Activated CD4-positive, CD25-positive, alpha-beta regulatory T cell (primary cell): ENCODE measurements at places on chromosomes 1 and 21.

- no peak for DNase-seq
Observed at GRCh38 chr1:24963943-24964693, 34.0 kb upstream of the RUNX3 start.

DNA sequence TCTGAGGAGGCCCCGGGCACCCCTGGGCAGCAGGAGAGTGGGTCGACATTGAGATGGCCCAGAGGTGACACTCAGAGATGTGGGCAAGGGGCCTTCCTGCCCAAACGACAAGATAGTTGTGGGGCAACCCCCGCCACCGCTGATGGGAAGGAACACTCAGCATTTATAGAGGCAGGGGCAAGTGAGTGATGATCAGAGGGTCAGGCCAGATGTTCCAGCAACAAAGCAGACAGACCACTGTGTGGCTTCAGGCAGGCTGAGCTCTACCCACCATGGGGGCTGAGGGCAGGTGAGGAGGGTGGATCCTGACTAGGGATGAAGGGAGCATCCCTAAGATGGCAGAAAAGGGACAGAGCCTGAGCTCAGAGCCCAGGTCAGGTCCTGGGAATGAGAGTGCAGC is 362.7 kb downstream of the PTPRU start:
- DNase-seq: no peak

- no peak for DNase-seq
Observed at GRCh38 chr1:156373546-156373945, 4.5 kb downstream of the RHBG start.

DNA sequence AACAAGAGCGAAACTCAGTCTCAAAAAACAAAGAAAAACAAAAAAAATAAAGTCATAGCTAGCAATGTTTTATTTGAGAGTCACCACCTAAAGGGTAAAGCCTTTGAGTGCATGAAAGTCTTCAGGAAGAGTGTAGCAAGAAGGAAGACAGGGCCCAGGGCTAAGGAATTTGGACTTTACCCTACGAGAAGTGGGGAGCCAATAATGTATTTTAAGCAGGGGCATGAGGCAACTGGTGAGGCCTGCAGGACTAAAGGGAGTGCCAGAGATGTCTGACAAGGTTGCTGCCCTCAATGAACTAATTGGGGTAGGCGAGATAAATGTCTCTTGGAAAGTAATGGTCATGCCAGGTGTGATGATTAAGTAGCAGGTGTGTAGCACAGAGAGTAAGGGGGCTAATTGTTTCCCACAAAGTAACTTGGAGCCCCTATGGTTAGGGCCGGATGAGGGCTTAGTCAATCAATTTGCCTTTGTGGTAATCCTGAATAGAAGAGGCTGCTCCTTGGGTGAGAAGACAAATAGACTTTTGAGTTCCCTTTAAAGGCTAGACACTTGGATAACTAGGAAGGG is 31.6 kb upstream of the CACNA1E start:
- DNase-seq: no peak

DNA sequence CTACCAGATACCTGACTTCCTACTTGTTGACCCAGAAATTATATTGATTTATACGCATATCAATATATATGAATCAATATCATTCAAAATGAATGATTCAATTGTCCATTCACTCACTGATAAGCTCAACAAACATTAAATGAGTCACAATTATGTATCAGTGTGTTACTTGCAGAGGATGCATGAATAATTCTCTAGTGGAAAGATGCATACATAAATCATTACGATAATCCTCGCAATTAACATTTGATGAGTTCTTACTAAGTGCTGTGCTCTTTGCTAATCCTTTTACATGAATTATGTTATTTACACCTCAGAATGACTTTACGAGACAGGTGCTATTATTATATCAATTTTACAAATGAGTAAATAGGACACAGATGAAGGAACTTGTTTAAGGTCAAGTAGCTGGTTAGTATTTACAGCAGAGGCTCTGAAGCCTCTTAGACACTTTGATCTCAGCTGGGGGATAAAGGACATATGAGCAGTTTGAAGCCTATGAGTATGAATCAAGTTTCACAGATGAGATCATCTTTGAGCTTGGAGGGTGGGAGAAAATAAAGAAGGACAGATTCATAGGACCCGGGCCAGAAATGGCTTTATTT is 112.8 kb upstream of the ADAMTS5 start:
- no peak for DNase-seq

- no peak for DNase-seq
Observed at GRCh38 chr1:96968983-96969382, 247.4 kb downstream of the PTBP2 start.

DNA sequence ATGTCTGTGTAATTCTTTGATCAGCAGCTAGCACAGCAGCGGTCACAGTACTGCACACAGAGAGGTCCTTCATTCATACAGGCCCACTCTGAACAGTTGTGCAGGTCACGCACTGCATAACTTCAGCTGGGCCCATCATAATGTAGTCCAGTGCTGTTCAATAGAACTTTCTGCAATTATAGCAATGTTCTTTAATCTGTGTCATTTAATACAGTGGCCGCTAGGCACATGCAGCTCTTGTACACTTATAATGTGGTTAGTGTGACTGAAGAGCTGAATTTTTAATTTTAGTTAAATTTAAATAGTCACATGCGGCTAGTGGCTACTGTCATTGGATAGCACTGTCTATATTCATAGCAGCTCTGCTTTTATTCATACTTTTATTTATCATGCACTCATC is 48.7 kb upstream of the NFASC start:
- DNase-seq: no peak

GRCh38 chr1:232704694-232705680 is 75.1 kb upstream of the SIPA1L2 start:
- no peak for DNase-seq

DNA sequence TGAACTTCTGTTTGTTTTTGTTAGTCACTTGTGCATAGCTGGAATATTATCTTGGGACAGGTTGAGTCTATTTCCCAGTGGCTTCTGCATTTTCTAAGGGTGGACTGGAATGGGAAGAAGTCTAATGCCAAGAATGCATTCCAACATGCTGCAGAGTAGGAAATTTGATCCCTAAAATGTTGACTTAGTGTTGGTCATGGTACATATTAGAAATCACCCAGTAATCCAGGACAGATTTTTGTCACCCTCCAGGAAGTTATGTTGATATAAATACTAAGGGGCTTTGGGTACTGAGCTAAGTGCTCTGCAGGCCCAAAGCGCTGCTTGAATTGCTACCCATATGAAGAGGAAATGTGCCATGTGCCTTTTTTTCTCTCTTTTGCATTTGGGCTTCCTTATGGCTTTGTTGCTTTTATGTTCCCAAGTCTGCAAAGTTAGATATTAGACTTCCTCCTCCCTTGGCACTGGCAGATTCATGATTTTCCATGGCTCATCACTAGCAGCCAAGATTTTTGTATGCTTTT is 10.0 kb downstream of the ARID1A start:
- DNase-seq: no peak

GRCh38 chr1:87219141-87219540 is 109.5 kb upstream of the LMO4 start:
- DNase-seq: no peak

- no peak for DNase-seq
Observed at GRCh38 chr1:232684371-232685105, 54.6 kb upstream of the SIPA1L2 start.

DNA sequence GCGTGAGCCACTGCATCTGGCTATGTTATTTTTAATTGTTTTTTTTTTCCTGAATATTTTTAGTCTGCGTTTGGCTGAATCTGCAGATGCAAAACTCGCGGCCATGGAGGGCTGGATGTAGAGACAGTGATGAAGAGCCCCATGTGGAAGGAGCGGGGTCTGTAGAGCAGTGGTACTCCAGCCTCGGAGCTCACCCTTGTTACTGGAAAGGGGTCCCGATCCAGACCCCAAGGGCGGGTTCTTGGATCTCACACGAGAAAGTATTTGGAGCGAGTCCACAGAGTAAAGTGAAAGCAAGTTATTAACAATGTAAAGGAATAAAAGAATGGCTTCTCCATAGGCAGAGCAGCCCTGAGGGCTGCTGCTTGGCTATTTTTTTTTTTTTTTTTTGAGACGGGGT is 2.7 kb downstream of the TRPM2 start:
- no peak for DNase-seq

GRCh38 chr1:61740751-61741700 is 1.3 kb upstream of the PATJ start:
- DNase-seq: no peak

DNA sequence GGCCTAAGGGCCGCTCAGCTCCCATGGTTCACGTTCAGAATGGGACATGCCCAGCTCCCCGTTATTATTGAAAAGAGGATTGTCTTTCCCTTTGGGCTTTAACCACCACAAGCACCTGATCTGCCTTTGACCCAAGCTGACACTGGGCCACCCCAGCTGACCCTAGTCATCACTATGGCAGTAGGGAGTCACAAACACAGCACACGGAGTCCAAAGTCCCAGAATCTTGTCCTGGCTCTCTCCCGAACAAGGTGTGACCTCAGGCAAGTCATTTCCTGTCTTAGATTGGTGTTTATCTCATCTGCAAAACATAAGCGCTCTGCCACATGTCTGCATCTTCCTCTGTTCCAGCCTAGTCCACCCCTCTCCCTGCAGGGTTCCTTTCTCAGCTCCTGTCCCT is 31.5 kb downstream of the IGFN1 start:
- DNase-seq: no peak

DNA sequence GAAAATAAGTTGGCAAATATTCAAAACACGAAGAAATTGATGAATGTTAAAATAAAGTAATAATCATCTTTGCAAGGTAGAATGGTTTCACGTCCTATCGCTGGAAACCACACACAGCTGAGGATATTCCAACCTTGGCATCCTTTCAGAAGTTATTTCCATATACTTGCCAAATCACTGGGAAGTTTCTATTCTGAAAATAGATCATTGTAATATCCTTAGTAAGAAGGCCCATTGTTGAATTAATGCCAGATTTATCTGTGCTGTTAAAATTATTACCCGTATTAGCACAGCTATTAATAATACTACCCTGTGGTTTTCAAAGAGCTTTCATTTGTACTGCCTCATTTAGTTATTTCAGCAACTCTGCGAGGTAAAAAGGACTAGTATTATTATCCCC is 81.1 kb downstream of the OLFM3 start:
- no peak for DNase-seq

DNA sequence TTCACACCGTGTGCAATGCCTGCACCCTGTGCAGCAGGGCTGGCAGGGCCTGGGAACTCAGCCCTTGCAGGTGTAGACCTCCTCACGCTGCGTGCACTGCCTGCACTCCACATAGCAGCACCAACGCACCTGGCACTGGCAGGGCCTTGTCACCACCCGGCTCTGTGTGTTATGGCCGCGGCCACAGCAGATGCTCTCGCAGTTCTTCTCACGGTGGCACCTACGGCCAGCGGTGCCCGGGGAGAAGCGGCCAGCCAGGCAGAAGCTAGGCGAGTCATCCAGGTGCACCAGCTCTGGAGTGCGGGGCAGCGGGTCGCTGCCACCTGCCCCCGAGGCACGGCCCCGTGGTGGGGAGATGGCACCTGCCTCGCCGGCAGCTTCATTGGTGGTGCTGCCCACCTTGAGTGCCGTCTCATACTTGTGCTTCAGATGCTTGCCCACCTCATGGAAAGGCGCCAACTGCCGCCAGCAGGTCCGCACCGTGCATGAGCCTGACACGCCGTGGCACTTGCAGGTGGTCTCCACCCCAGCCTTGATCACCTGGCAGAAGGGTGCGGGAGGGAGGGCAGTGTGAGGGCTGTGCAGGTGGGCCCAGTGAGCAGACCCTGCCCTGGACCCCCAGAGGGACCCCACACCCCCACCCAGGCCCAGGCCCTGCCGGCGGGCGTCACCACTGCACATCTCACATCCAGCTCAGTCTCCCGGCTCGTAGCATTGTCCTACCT is 26.1 kb downstream of the WNT9A start:
- no peak for DNase-seq

DNA sequence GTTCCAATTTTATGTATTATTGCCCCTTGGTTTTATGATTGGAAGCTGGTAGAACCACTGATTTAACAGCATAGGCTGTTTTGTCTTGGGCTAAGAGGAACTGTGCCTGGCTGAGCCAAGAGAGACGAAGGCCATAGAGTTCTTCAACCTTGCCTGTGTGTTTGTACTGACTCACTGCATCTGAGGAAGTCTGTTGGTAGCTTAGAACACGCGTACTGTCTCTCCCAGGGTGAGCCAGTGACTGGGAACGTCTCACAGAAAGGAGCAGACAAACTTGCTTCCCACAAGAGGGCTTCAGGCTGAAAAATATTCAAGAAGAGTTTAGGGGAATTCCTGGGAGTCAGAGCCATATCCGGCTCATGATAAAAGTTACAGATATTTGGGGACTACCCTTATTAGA is 14.9 kb downstream of the TMEM51 start:
- DNase-seq: no peak

- DNase-seq: no peak
Observed at GRCh38 chr1:63817152-63817667, 43.4 kb downstream of the ROR1 start.

- DNase-seq: no peak
Observed at GRCh38 chr1:44780583-44781121, 5.3 kb downstream of the RPS8 start.

- no peak for DNase-seq
Observed at GRCh38 chr21:37757606-37758376, 158.5 kb downstream of the KCNJ6 start.

GRCh38 chr1:91537281-91537986 is 36.8 kb downstream of the CDC7 start:
- DNase-seq: no peak
